ENCODE measurements at places on chromosomes 7 and 10.
A peak's percentile ranks its signal among the peaks of the same experiment; 100 is the strongest.

- no peak for DNase-seq
Observed at GRCh38 chr10:113033991-113034390, 83.9 kb downstream of the TCF7L2 start.

GRCh38 chr10:86486856-86487255 lies 34.7 kb downstream of the WAPL start:
- DNase-seq: no peak

- no peak for DNase-seq
Observed at GRCh38 chr7:120792861-120793130, 65.1 kb downstream of the TSPAN12 start.

- no peak for DNase-seq
Observed at GRCh38 chr7:105752671-105753275, 123.6 kb downstream of the ATXN7L1 start.

DNA sequence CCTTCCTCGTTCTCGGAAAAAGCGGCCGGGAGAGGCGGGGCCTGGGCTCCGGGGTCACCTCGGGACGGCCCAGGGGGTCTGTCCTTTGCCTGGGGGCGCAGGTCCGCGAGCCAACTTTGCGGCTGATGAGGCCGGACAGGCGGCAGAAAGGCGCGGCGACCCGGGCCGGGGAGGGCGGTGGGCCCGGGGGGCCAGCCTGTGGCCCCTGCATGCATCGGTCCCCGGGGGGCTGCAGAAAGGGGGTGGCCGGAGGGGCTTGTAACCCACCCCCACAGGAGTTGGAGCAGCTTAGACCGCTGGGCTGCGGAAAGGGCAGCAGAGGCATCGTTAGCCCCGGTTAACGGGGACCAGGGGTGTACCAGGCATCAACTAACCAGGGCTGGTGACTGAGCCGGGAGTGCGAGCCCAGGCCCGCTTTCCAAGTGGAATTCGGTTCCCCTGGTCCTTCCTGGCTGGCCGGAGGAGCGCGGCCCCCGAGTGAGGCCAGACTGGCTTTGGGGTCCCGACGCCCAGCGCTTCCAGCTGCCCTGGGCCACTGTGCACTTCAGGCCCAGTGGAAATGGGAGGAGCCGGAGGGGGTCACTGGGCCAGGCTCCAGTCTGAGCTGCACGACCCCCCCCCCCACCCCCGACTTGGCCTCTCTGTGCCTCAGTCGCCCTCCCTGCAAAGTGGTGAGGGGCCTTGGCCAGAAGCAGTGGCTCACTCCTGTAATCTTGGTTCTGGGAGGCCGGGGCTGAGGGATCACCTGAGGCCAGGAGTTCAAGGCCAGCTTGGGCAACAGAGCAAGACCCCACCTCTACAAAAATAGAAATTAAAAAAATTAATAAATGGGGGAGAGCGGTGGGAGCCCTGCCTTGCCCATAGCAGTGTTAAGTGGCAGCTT lies 919 bp downstream of the SLC29A4 start:
- peak; percentile 54 for DNase-seq

GRCh38 chr10:3783316-3783681 lies 1.7 kb downstream of the KLF6 start:
- peak; percentile 54 for DNase-seq

- no peak for DNase-seq
Observed at GRCh38 chr7:44283381-44284211, 41.8 kb downstream of the CAMK2B start.

DNA sequence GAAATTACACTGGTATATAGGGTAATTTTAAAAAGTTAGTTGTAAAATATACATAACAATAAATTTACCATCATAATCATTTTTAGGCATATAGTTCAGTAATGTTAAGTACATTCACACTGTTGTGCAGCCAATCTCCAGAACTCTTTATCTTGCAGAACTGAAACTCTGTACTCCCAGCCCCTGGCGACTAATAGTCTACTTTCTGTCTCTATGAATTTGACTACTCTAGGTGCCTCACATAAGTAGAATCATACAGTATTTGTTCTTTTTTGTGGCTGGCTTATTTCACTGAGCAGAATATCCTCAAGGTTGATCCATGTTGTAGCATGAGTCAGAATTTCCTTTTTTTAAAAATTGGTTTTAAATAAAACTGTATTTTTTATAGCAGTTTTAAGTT lies 41.4 kb downstream of the NRF1 start:
- DNase-seq: no peak

- DNase-seq: no peak
Observed at GRCh38 chr10:124342821-124343170, 75.9 kb downstream of the OAT start.

DNA sequence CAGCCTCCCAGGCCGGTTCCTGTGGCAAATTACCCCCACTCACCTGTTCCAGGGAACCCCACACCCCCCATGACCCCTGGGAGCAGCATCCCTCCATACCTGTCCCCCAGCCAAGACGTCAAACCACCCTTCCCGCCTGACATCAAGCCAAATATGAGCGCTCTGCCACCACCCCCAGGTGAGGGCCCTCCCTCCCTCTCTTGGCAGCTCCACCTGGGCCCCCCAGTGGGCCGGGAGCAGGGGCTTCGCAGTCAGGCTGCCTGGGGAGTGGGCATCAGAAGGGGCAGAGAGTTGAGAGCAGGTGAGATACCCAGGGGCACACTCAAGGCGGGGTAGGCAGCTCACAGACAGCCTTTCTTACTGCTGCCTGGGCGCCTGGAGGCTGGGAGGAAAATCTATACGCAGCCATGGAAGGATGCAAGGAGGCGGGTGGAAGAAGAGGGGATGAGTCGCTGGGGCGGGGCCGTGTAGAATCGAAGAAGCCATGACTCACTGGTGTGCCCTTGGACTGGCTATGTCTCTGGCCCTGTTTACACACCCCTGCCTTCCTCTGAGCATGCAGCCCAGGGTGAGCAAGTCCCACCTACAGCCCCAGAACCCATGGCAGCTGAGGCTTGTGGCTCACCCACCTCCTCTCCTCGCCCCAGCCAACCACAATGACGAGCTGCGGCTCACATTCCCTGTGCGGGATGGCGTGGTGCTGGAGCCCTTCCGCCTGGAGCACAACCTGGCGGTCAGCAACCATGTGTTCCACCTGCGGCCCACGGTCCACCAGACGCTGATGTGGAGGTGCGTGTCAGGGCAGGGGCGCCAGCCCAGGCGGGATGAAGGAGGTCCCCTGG lies 48.6 kb upstream of the PPIF start:
- DNase-seq: peak; percentile 98

GRCh38 chr7:117997862-117998825 lies 124.9 kb upstream of the CTTNBP2 start:
- no peak for DNase-seq

- DNase-seq: no peak
Observed at GRCh38 chr7:1715331-1715625, 45.2 kb downstream of the ELFN1 start.

DNA sequence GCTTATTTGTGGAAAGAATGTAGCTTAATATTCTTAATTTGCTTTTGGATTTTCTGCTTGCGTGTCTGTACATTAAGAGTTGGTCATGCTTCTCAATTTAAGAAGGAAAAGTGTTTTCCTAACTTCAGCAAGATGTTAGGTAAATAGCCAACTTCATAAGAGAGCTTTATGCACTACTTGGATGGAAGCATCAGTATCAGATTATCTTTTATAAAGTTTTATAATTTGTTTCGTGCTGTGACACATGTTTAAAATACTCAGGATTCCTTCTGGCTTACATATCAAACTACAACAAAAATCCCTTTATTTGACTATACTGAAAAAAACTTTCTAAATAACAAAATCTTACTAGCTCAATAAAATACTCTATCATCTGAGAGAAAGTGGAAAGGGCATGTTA lies 34.8 kb upstream of the AGR2 start:
- no peak for DNase-seq

- DNase-seq: peak; percentile 62
Observed at GRCh38 chr7:28160551-28160991, 20.0 kb downstream of the JAZF1 start.

DNA sequence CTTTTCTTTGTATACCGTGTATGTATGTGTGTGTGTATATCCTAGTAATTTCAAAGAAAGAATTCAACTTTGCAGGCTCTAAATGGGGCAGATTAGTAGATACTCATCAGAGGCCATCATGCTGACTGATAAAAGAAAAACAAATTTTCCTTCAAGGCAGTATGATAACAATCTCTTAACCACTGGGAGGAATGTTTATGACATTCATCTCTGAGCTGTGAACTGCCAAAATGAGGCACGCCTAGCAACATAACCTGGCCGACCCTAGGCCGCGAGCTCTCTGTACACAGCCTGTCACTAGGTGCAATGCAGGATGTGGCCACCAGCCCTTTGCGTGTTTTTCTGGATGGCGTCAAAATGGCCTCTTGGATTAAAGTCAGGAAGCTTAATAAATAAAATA lies 343.7 kb upstream of the GALNT17 start:
- no peak for DNase-seq

Measured in hepatic stellate cell (primary cell).